IMR-90 (cell line): ENCODE measurements at places on chromosomes 6 and 20.

GRCh38 chr6:139967497-139967896 is 593.0 kb upstream of the CITED2 start:
- DNase-seq, result peak; percentile 57

DNA sequence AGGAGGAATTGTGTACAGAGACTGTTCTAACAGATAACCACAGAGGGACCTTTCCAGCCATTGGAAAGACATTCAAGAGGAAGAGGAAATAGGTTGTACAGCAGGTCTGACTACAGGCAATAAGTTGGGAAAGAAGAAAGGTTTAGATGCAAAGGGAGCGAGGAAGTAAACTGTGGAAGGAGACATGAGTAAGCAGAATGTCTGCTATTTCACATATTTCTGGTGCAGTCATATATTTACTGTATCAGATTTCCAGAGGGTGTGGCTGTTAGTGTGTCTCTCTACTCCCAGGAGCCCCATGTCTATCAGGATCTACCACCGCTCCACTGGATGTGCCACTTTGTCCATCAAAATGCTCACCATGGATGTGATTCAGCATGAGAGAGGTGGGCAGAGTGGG is 25.9 kb downstream of the MRS2 start:
- DNase-seq, result peak; percentile 63

- no peak for DNase-seq
Observed at GRCh38 chr6:131587909-131588308, 14.9 kb downstream of the ARG1 start.

DNA sequence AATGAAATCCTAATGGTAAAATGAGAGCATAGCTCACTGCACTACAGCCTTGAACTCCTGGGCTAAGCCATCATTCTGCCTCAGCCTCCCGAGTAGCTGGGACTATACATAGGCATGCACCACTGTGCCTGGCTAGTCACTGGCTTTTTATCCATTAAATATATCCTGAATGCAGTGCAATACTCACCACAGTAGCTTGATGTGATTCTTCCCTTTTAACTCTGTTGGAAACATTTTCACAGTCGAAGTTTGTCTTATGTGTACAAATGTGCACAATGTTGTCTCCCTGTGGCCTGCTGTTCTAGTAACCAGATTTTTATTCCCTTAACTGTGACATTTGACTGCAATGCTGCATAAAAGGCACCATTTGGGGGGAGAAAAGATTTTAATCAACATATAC is 56.7 kb downstream of the TRMT6 start:
- DNase-seq, result no peak

GRCh38 chr6:109238396-109238795 is 143.1 kb downstream of the CEP57L1 start:
- no peak for DNase-seq

GRCh38 chr6:90263633-90264032 is 33.0 kb downstream of the BACH2 start:
- DNase-seq, result peak; percentile 92

DNA sequence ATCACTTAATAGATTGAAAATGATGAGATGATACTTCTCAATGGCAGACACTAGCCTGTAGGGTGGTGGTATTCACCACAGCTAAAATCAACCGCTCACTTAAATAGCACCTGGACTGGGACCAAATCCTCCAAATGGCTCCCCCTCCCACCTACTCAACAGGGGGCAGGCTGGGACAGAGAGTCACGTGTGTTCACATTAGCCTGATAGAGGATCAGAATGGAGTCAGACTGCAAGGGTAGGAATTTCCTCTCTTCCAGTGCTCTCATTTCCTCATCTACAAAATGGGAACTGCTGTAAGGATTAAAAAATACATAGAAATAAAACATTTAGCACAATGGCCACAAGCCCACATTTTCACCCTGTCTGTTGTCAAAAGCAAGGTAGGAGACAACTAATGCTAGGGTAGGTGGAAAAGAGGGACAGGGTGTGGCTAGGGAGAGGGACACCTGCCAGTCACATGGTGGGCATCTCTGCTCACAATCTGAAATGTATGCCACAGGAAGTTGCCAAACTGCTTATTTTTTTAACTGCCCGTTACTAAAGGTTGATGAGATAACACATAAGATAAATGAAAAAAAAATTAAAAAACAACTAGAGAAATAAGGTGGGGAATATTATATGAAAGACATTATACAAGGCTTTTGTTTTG is 55.3 kb downstream of the BACH2 start:
- DNase-seq, result no peak
